ENCODE measurements at places on chromosomes 5 and 9. TPM values are rescaled to one million over a fixed set of nuclear protein-coding genes. Genes with fewer than 3 reads are reported as not detected.

Gene NEUROG1
- total RNA-seq = not detected

Gene OMD
- total RNA-seq = 1.4 TPM

Gene DCTN4
- total RNA-seq = 122 TPM

Gene SPATA31D4
- total RNA-seq = not detected

Gene C1QTNF3
- total RNA-seq = 0.49 TPM

Gene THBS4
- 0.82 TPM for total RNA-seq

Gene LHX6
- 0.26 TPM for total RNA-seq

Gene LYRM7
- 21.6 TPM for total RNA-seq

Gene CMBL
- total RNA-seq = 17.6 TPM

Gene SPACA9
- 4.4 TPM for total RNA-seq

Gene TOR4A
- total RNA-seq = 20.6 TPM

Gene TXNDC8
- not detected for total RNA-seq

Gene CD274
- total RNA-seq = 2.6 TPM

Gene LCP2
- total RNA-seq = not detected

Gene WWC1
- total RNA-seq = 47.0 TPM

Gene PJA2
- total RNA-seq = 56.9 TPM

Gene ITGA2
- total RNA-seq = 14.1 TPM

Gene SDHA
- total RNA-seq = 75.0 TPM

Gene C1QTNF2
- not detected for total RNA-seq

Gene PCDHB5
- total RNA-seq = 1.7 TPM

Gene MTAP
- not detected for total RNA-seq

Gene TNFSF8
- total RNA-seq = not detected

Gene ADGRD2
- total RNA-seq = not detected

Gene ZDHHC11
- 7.0 TPM for total RNA-seq

Gene ACTL7A
- not detected for total RNA-seq

Gene ZNF300
- 15.4 TPM for total RNA-seq

Gene PRDM9
- total RNA-seq = not detected

Gene ORM2
- total RNA-seq = not detected

Gene FOXD1
- total RNA-seq = 46.4 TPM

Gene IL5
- total RNA-seq = not detected

Gene ZNF366
- not detected for total RNA-seq

Gene PRLR
- total RNA-seq = 0.16 TPM

Gene SLC1A1
- not detected for total RNA-seq
